Activated CD8-positive, alpha-beta T cell treated with anti-CD3 and anti-CD28 coated beads for 36 hours (primary cell): ENCODE measurements at places on chromosomes 7 and 10. TPM values are rescaled to one million over a fixed set of nuclear protein-coding genes. Genes with fewer than 3 reads are reported as not detected.

The NPY gene
- not detected for total RNA-seq

The TLX1 gene
- total RNA-seq: not detected

The PRKG1 gene
- not detected for total RNA-seq

The OR2A42 gene
- not detected for total RNA-seq

The BZW2 gene
- total RNA-seq: 123 TPM

The NPC1L1 gene
- total RNA-seq: not detected

The ERVW-1 gene
- not detected for total RNA-seq

The CPA5 gene
- 0.25 TPM for total RNA-seq

The SLC18A3 gene
- total RNA-seq: not detected

The CFAP69 gene
- total RNA-seq: 0.69 TPM

The C7orf57 gene
- 0.74 TPM for total RNA-seq

The ADCK2 gene
- 21.5 TPM for total RNA-seq

The SPDYE2 gene
- not detected for total RNA-seq

The CCDC7 gene
- 5.5 TPM for total RNA-seq

The FZD1 gene
- 0.20 TPM for total RNA-seq

The SPDYE8 gene
- not detected for total RNA-seq

The CALCR gene
- not detected for total RNA-seq

The SPOCK2 gene
- 135 TPM for total RNA-seq

The CFAP46 gene
- total RNA-seq: not detected

The PLPP4 gene
- not detected for total RNA-seq

The EEF1AKMT2 gene
- 24.2 TPM for total RNA-seq

The OR2F2 gene
- not detected for total RNA-seq

The SLC26A4 gene
- total RNA-seq: 1.0 TPM

The MLXIPL gene
- total RNA-seq: not detected

The CLDN4 gene
- 0.72 TPM for total RNA-seq

The TMEM248 gene
- 66.7 TPM for total RNA-seq

The TAS2R5 gene
- total RNA-seq: 0.83 TPM

The TRIL gene
- total RNA-seq: not detected

The DPP6 gene
- not detected for total RNA-seq

The GRID2IP gene
- total RNA-seq: 0.18 TPM

The SFRP5 gene
- 0.60 TPM for total RNA-seq

The MORN4 gene
- total RNA-seq: 3.9 TPM

The PDLIM1 gene
- total RNA-seq: 1.1 TPM

The NPTX2 gene
- not detected for total RNA-seq

The CC2D2B gene
- total RNA-seq: 0.31 TPM

The FGL2 gene
- 0.63 TPM for total RNA-seq

The LOXL4 gene
- total RNA-seq: not detected

The PPP1R3A gene
- total RNA-seq: not detected

The GARIN1A gene
- total RNA-seq: not detected

The GRID1 gene
- not detected for total RNA-seq

The LRIT1 gene
- not detected for total RNA-seq

The OR2A12 gene
- total RNA-seq: not detected

The JAKMIP3 gene
- 0.18 TPM for total RNA-seq

The HABP2 gene
- total RNA-seq: not detected

The CPN1 gene
- total RNA-seq: not detected

The WNT2 gene
- total RNA-seq: not detected

The OSBPL3 gene
- 44.6 TPM for total RNA-seq

The CDC14C gene
- total RNA-seq: not detected

The ANXA8L1 gene
- not detected for total RNA-seq

The ZNF394 gene
- total RNA-seq: 25.9 TPM

The ELFN1 gene
- total RNA-seq: 0.36 TPM

The RARRES2 gene
- not detected for total RNA-seq

The CCL24 gene
- total RNA-seq: not detected

The NKX2-3 gene
- total RNA-seq: not detected

The FAM25A gene
- not detected for total RNA-seq

The FFAR4 gene
- not detected for total RNA-seq

The PTF1A gene
- total RNA-seq: not detected

The TSPAN15 gene
- total RNA-seq: 1.2 TPM

The ZNF22 gene
- 34.4 TPM for total RNA-seq
